H1 (cell line): ENCODE measurements at places on chromosomes 7 and 10. TPM values are rescaled to one million over a fixed set of nuclear protein-coding genes. Genes with fewer than 3 reads are reported as not detected.

Gene CYCS
- total RNA-seq, result 229 and 231 TPM in 2 replicates

Gene OR6V1
- not detected in 2 replicates for total RNA-seq

Gene HERC4
- total RNA-seq, result 39.3 and 44.0 TPM in 2 replicates

Gene SLC35G1
- 6.2 and 6.9 TPM in 2 replicates for total RNA-seq

Gene SPAM1
- not detected in 2 replicates for total RNA-seq

Gene CCDC172
- 1.7 and 3.6 TPM in 2 replicates for total RNA-seq

- DNase-seq, result no peak
Measured at GRCh38 chr10:17353568-17354300, 100.7 kb downstream of the ST8SIA6 start.

DNA sequence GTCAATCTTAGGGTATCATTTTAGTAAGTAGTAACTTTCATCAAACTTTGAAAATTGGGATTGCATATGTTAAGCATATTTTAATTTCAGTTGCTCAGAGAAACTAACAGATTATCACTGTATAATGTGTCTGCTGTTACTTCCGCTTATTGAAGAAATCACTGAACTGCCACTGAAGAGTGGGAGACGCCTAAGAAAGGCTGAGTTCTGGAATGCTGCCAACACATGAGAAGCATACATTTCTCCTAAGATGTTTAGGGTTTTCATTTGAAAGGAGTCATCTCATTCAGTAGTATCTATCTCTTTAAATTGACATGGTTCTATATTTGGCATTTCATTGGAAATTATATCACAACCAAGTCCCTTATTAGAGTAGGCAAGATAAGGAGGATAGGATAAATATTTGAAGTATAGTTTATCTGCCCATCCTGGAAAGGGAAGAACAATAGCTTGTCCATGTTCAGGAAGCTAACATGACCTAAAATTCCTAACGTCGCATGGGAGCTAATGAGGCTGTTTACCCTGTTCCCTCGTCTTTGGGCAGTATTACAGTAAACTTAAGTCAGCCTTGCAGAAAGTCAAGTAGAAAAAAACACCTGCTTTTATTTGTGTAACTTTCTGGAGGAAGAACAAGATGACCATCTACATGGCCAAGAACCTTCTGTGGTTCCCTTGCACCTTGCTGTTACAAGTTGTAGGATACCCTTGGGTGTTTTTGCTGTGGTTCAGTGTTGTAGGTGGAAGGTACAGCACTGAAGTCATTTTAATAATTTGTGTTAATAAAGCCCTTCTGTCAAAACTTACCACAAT is 67.3 kb downstream of the NHLRC2 start:
- no peak for DNase-seq

- DNase-seq, result no peak
Measured at GRCh38 chr10:97034301-97034700, 151.5 kb downstream of the SLIT1 start.

GRCh38 chr7:117014673-117015133 is 61.4 kb downstream of the ST7 start:
- no peak for DNase-seq

- no peak for DNase-seq
Measured at GRCh38 chr7:64628192-64628591, 37.7 kb upstream of the ZNF107 start.

- DNase-seq, result no peak
Measured at GRCh38 chr10:21820952-21821351, 182.6 kb downstream of the DNAJC1 start.

DNA sequence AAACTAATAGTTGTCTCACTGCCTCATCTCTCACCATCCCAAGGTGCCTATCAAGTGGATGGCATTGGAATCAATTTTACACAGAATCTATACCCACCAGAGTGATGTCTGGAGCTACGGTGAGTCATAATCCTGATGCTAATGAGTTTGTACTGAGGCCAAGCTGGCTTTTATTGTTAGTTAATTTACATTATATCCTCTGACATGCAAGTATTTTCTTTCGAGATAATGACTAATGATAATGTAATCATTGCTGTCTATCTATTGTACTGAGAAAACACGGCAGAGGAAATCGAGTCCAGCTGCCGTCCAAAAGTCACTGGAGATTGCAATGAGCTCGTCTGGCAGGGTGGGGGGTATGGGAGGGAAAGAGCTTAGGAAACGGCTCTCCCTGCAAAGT is 172.4 kb upstream of the LANCL2 start:
- peak; percentile 30 for DNase-seq

- no peak for DNase-seq
Measured at GRCh38 chr7:131231381-131232220, 96.1 kb upstream of the MKLN1 start.

- no peak for DNase-seq
Measured at GRCh38 chr10:18010050-18010449, 58.3 kb downstream of the SLC39A12 start.

GRCh38 chr10:70493660-70494234 is 15.2 kb downstream of the PALD1 start:
- no peak for DNase-seq

DNA sequence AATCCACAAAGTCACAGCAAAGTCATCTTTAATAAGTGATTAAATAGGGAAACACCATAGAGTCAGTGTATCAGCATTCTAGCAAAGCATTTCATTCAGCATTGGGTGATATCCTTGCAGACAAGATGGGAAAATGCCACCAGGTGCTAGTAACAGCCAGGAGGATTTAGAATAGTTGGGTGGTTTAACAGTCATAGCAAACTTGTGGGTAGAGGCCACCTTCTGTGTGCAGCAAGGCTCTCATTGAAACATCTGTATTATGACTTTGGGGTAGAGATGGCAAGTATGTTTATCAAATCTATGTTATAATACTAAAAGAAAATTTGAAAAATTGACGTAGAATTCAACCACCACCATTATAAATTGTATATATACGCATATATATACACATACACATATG is 26.4 kb upstream of the ADO start:
- DNase-seq, result no peak

- no peak for DNase-seq
Measured at GRCh38 chr7:158695726-158696452, 8.7 kb downstream of the NCAPG2 start.

DNA sequence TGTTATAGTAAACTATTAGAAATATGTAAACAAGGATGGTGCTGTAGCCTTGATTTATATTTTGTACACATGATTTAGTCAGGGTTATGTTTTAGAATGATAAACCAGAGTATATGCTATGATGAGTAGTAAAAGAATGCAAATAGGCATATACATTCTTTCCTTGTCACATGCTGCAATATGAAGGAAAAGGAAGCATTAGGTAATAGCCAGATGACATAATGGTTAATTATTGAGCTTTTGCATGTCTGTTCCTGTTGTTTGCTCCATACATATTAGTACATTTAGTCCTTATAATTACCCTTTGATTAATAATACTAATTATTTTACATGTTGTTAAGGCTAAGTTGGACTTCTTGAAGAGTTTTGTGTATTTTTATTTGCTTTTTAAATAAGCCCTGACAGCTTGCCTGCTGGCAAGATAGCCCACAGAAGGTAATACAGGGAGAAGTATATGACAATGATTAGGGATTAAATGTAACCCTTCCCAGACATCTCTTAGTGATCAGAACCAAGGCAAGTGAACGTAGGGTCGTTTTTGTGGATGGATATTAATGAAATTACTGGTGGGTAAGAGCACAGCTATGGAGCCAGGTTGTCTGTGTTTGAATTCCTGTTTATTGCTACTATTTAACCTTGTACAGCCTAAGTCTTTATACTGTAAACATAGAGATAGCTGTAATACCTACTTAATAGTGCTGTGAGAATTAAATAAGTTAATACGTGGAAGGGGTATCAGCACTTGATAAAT is 68.4 kb downstream of the PHTF2 start:
- no peak for DNase-seq

DNA sequence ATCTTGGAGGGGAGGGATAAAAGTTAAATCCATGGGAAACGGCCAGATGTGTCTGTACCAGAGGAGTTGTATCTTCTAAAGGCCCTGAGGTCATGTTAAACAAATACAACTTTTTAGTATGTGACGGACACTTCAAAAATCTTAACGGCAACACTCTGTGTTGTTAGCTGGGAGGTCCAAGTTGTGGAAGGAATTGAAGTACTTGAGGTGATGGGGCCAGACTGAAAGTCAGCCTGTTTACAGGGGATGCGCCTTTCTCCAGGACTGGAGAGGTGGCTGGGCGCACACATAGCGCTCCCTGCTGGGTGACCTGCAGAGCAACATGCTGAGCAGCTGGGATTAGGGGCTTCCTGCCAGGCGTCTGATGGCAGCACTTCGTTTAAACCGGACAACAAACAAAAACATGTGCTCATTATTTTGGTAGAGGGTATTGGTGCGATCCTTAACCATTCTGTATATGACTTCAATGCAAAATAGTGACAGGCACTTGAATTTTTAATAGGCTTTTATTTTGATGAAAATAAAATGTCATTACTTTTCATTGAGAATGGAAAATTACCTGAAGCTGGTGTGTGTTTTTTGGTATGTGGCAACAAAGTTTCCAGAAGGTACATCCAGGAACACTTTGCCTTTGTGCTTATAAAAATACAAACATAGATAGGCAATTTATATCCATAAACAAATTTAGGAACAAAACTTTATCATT is 198.2 kb downstream of the MLLT10 start:
- DNase-seq, result peak; percentile 77

DNA sequence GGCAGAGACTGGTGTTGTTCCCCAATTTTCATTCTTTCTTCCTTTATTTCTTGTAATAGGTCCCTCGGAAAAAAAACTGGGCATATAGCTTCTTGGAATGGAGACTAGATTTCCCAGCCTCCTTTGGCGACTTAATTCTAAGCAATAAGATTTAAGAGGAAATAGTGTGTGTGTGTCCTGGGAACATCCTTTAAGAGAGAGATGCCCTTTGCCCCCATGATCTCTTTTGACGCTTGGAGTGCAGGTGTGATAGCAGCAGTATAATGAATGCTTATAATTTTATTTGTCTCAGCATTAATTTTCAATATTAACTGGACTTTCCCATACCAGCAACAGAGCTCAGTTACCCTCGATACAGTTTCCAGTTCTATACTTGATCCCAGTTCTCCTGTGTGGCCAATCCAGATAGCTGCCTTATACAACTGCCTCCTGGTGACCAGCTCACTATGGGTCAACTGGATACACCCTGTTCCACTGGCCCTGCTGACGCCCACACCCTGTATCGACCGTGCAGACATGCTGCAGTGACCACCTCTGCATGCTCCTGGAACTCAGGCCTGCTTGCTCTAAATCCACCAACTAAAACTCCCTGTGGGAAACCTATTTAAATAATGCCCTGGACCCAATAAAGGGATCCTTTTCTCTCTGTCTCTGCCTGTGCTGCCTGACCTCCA is 13.9 kb downstream of the TMEM176A start:
- DNase-seq, result no peak

GRCh38 chr10:48603421-48604038 is 1.3 kb downstream of the ARHGAP22 start:
- DNase-seq, result no peak

GRCh38 chr7:114527589-114527988 is 113.0 kb downstream of the FOXP2 start:
- no peak for DNase-seq

GRCh38 chr10:113060201-113061053 is 110.4 kb downstream of the TCF7L2 start:
- DNase-seq, result no peak

GRCh38 chr7:127768241-127768640 is 116.2 kb downstream of the SND1 start:
- no peak for DNase-seq

DNA sequence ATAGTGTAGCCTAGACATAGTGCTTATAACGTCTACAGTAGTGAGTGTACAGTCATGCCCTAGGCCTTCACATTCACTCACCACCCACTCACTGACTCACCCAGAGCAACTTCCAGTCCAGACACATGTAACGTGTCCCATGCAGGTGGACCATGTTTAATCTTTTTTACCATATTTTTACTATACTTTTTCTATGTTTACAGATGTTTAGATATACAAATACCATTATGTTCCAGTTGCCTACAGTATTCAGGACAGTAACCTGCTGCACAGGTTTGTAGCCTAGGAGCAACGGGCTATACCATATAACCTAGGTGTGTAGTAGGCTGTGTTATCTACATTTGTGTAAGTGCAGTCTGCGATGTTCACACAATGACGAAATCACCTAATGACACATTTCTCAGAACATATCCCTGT is 11.0 kb downstream of the MPP7 start:
- DNase-seq, result no peak

- no peak for DNase-seq
Measured at GRCh38 chr7:83976302-83976701, 218.3 kb downstream of the SEMA3A start.

DNA sequence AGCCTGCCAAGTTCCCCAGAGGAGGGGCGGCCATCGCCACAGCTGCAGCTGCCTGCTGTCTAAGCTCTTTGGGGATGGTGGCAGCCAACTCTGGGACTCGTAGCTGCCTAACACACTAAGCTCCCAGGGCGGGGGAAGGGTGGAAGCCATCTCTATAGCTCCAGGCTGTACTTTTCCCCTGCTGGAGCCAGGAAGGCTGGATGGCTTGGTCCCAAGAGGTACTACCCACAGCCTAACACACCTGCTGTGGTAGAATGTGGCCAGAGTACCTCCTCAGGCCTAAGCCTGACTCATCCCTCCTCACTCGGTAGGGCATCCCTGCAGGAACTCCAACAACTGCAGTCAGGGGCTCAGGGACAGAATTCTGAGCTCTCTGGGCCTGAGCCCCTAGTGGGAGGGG is 151.7 kb upstream of the TAC1 start:
- DNase-seq, result no peak

GRCh38 chr10:51425431-51425830 is 274.0 kb downstream of the CSTF2T start:
- DNase-seq, result no peak

- peak; percentile 55 for DNase-seq
Measured at GRCh38 chr7:128915271-128915819, 4.8 kb upstream of the KCP start.

DNA sequence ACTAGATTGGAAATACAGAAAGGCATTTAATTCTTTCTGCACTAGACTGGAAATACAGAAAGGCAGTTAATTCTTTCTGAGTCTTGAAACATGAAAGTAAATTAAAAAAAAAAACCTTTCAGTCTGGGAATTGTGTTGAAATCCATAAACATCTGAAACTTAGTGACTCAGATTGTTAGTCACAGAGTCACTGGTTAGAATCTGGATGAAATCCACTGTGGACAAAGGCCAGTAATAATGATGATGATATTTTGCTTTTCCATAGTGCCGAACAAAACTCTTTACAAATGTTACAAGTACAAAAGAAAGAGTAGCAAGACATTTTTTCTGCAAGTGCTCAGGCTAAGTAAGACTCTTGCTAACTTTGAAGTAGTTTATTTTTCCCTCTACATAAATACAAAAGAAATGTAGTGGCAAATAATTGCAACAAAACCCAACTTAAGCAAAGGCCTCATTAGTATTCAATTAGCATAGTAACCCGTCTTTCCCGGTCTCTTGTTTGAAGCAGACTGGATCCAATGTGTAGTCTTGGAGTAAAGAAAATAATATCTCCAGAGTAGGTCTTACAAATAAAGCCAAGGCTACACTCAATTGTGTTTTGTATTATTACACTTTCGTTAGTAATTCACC is 5.8 kb upstream of the PRTFDC1 start:
- no peak for DNase-seq

GRCh38 chr10:63582690-63583089 is 61.5 kb downstream of the REEP3 start:
- DNase-seq, result no peak
